Lower leg skin (tissue), 4 donors: ENCODE measurements at places on chromosomes 4 and X.
A peak's percentile ranks its signal among the peaks of the same experiment; 100 is the strongest.

DNA sequence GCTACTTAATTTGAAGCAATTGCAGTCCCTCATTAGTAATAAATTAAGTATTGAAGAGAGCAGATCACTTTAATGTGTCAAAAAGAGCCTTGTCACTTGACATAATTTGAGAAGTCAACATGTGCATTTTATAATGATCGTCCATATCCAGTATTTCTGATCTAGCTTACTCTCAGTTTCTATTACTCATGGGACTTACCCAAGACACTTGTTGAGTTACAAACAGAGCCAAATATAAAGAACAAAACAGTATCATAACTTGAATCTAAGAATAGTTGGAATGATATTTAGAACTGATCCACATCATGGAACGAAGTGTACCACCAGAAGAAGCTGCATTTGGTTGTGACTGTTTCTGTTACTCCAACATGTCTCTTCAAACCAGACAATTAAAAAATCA, 54.7 kb downstream of the SLITRK4 start:
- no peak for DNase-seq

DNA sequence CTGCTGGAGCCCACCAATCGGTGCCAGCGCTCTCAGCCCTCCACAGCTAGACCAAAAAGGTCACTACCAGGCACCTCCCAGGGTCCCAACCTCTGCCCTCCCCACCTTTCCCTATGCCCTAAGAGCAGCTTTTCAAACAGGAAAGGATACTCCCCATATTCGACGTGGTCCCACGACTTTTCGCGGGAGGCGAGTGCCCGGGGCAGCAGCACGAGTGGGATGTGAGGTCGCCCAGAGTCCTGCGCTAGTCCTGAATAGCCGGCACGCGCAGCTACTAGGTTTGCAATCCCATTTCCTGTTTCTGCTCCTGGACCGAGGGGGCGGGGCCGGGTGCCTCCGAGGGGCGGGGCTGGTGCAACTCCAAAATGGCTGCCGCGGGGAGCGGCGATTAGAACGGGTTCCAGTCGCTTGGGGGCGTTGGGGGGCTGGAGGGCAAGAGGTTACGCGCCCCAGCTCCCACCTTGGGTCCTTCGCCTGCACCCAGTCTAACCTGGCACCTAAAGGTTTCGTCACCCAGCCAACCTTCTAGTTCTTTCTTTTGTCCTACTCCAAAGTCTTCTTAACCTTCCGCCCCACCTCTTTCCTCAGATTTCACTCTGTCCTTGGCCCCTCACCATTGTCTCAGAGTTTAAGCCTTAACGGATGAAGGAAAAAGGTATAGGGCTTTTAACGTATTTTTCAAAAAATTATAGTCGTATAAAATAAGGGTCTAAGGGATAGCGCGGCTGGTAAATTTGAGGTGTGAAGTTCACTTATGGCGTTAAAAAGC, 85.0 kb upstream of the TENT5D start:
- peak; percentile 84 for DNase-seq

- no peak for DNase-seq
These were observed 287.7 kb downstream of the CPXCR1 start for GRCh38 chrX:89034679-89035078.

- DNase-seq = no peak
These were observed 175.8 kb downstream of the GC start for GRCh38 chr4:71607780-71608677.

DNA sequence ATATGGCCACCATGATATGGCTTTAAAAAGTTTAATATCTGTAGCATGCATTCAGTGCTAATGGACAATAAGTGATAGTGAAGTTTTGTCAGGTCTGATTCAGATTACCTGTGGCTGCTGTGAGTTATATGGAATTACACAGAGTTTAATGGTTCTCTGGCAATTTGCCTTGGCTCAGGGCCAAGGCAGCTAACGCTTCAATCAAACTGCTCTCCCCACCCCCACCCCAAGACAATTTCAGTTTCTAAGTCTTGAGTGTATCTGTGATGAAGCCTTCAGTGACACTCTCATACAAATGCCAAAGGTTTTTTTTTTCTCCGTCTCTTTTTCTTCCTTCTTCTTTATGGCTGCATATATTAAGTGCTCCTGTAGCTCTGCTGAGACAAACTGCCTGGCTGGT, 106.6 kb downstream of the SHROOM4 start:
- DNase-seq = no peak

GRCh38 chrX:97682991-97683840, 799.5 kb downstream of the RPA4 start:
- DNase-seq = no peak

- no peak for DNase-seq
These were observed 37.5 kb downstream of the MTMR1 start for GRCh38 chrX:150730719-150731118.

DNA sequence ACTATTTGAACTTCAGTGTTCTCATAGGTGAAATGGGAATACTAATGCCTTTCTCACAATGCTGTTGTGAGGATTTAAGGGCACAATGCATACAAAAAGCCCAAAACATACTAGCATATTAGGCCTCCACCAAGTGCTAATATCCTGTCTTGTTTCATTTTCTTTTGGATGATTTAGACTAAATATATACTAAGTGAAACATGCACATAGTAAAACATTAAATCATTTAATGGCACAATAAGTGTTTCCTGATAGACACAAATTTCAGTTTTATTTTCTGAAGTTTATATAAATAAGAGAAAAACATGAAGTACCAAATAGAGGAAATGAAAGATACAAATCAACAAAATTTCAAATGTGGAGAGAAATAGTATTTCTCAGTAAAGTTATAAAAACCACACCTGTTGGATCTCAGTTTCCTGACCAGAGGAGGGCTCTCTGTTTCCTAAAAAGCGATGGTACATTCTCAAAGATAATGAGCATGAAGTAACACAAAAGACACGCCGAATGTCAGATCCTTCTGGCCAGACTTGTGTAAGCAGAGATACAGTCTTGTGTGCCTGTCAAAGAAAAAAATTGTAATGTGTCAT, 25.1 kb downstream of the DDX60 start:
- DNase-seq = no peak

DNA sequence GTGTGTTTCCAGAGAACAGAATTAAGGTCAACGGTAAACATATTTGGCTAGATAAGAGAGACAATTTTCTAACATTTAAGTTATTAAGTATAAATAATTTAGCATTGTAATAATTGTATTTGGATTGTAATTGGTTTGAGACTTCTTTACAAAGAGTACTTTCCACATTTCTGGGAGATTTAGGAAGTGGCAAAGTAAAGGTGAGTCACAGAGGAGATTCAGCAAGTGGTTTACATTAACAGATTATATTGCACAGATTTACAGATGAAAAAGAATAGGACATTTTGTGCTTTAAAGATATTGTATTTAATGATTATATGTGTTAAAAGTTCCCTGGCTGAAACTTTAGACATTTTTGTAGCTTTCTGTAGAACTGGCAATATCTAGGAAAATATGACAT, 584.4 kb upstream of the AADAT start:
- DNase-seq = no peak

DNA sequence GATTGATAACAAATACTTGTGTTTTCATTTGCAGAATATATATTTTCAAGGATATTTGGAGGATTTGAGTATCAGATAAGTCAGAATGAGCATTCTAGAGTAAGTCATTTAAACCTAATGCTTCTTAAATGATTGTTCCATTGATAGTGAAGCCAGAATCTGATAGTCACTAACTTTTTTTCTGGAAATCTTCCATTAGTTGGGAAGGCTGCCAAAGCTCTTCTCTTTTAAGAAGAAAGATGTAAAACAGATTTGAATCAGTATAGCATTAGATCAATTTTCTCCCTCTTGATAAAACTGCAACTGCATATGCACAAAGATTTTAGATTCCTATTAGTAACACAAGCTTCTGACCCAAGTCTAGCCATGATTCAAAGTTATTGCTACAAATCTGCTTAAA, 256.7 kb downstream of the SPOCK3 start:
- DNase-seq = no peak

DNA sequence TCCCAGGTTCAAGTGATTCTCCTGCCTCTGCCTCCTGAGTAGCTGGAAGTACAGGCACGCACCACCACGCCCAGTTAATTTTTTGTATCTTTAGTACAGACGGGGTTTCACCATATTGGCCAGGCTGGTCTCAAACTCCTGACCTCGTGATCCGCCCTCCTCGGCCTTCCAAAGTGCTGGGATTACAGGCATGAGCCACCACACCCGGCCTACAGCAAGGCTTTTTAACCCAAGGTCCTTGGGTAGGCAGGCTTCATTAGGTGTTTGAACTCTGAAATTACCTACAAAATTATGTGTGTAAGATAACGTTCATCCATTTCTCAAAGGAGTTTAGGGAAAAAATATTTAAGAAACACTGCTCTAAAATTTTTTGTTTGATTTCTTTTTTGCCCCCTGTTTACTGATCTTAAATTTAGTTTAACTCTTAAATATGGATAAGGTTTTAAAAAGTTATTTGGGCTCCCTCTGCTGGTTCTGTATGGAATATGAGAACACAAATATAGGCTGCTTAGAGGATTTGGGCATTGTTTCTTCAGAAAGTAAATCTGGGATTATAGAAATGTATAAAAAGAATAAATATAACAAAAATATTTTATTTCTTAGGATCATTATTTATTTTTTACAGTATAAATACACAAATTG, 92.8 kb downstream of the CBR4 start:
- DNase-seq = no peak

GRCh38 chr4:88216395-88216794, 58.0 kb upstream of the ABCG2 start:
- no peak for DNase-seq

DNA sequence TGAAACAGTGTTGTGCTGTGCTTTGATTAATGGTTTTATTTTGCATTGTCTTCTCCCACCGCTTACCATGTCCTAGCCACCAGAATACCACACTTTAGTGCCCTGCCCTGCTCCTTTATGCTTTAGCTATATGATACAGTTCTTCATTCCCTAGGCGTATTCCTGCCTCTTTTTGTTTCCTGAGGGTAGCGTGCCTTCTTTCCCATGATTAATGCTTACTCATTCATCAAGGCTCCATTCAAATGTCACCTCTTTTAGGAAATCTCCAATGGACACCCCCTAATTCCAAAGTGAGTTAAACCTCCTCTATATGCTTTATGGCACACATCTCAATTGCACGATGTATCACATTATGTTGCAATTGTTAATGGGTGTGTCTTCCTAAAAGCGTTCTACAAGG, 46.3 kb downstream of the SPANXD start:
- DNase-seq = no peak

DNA sequence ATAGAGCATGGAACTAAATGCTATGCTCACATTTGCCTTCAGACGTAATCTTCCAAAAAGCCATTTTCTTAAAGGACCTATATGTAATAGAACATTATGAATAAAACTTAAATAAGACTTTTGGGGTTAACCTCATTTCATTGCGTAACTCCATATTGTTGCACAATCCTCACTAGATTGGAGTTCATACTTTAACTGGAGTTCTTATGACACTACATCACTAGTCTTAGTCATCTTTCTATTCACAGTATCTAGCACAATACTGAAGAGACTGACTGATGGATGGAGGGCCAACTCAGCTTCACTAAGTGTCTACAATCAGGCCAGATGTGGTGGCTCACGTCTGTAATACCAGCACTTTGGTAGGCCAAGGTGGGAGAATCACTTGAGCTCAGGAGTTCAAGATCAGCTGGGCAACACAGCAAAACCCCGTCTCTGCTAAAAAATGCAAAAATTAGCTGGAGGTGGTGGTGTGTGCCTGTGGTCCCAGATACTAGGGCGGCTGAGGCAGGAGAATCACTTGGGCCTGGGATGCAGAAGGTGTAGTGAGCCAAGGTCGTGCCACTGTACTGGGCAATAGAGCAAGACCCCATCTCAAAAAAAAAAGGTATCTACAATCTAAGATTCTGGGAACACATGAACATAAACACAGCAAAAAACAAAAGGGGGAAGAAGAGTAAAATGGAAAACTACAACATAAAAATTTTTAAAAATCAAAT, 80.8 kb upstream of the MAB21L2 start:
- no peak for DNase-seq

DNA sequence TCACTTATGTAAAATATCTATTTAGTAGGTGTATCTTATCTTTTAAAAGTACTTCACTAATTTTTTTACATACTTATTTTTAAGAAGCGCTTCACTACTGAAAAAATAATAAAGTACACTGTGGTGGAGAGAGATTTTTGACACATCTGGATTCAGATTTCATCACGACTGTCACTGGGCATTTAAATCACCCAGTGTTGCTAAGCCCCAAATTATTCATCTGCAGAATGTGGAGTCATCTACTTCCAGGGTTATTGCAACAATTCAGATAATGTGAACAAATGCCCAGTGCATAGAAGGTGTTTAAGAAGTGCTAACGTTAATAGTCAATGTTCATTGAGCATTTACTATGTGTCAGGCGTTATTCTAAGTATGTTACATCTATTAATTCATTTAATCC, 41.8 kb downstream of the AASDH start:
- DNase-seq = no peak

- no peak for DNase-seq
These were observed 136.6 kb downstream of the NEXMIF start for GRCh38 chrX:74788545-74789086.

- DNase-seq = no peak
These were observed 156.6 kb downstream of the AMMECR1 start for GRCh38 chrX:110161361-110161686.

DNA sequence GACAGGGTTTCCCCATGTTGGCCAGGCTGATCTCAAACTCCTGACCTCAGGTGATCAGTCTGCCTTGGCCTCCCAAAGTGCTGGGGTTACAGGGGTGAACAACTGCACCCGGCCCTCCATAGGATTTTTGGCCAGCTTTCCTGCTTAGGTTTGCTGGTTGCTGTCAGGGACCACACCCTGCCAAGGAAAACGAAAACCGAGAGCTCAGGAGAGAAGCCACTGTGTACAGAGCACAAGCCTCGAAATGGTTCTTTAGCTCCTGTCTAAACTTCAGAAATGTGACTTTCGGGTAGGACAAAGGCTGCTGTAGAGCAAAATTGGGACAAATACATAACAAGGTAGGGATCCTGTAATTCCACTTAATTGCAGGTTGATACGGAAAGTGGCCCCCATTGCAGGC, 146.3 kb upstream of the ATP6AP2 start:
- peak; percentile 65 for DNase-seq
